GM23248 (cell line): ENCODE measurements at places on chromosomes 4 and X. TPM values are rescaled to one million over a fixed set of nuclear protein-coding genes. Genes with fewer than 3 reads are reported as not detected.
A peak's percentile ranks its signal among the peaks of the same experiment; 100 is the strongest.

The ERAS gene
- not detected in 2 replicates for polyA plus RNA-seq

The ASB5 gene
- polyA plus RNA-seq, result 0.25 TPM in 1 of 2 replicates, not detected in the other

The GC gene
- not detected in 2 replicates for polyA plus RNA-seq

The TMPRSS11E gene
- not detected in 2 replicates for polyA plus RNA-seq

The TBC1D19 gene
- polyA plus RNA-seq, result 18.1 TPM in 2 replicates

The DCLK2 gene
- polyA plus RNA-seq, result 0.74 and 1.3 TPM in 2 replicates

The PDLIM3 gene
- 0.51 and 0.69 TPM in 2 replicates for polyA plus RNA-seq

DNA sequence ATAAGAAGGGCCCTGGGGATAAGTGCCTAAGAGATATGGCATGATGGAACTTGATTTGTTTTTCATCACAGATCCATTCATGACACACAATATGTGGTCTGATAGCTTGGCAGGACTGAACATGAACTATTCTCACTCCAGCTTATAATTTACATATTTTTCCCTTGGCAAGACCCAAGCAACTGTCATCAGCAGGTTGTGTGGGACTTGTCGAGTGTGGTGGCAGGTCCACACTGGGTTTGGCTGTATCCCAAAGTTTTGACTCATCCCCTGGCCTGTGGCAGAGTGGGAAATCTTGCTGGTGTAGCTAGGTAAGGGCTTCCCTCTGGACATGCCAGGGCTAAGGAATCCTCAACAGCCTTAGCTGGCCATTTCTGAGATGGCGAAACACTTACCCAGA is 81.0 kb upstream of the STIM2 start:
- H3K27me3 ChIP-seq, result no peaks in the 10 kb centered on the region
- H3K4me3 ChIP-seq, result no peak overlapping the region
- H3K4me1 ChIP-seq, result peaks cover 21% of the 10 kb centered on the region; the same call in 1 of the 2 replicates
- DNase-seq, result peak; percentile 49

- no peaks in the 10 kb centered on the region for H3K4me1 ChIP-seq
- no peaks in the 10 kb centered on the region for H3K27me3 ChIP-seq
- DNase-seq, result no peak
- no peak overlapping the region for H3K27ac ChIP-seq
Measured at GRCh38 chr4:22465349-22465748, 50.5 kb downstream of the ADGRA3 start.

- no peak for DNase-seq
- H3K27me3 ChIP-seq, result no peaks in the 10 kb centered on the region
- no peaks in the 10 kb centered on the region for H3K36me3 ChIP-seq
- no peak overlapping the region for H3K27ac ChIP-seq
- H3K4me3 ChIP-seq, result no peak overlapping the region
Measured at GRCh38 chrX:109274806-109275205, 207.1 kb downstream of the GUCY2F start.

DNA sequence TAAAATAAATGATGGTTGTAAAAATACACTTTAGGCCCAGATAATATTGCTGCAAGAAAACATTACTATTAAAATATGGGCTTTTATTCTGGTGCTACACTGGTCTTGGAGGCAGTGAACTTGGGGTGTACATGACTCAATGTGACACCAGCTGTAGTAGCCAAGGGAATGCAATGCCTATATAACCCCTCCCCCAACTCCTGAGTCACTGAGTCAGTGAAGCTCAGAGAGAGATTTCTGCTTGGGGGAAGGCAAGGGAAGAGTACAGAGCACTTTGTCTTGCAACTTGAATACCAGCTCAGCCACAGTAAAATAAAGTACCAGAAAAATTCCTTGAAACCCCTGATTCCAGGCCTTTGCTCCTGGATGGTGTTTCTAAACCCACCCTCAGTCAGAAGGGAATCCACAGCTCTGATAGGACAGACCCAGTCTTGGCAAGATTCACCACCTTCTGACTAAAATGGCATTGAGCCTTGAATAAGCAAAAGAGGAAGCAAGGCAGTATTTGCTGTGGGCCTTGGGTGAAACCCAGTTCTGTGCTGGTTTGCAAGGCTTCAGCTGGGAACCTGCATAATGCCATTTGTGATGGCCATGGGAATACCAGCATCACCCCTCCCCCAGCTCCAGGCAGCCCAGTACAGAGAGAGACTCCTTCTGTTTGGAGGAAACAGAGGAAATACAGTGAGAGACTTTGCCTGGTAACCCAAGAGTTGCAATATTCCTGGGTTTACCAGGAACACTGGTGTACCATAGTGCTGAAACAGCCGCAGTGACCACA is 209.9 kb downstream of the IQCM start:
- no peaks in the 10 kb centered on the region for H3K27me3 ChIP-seq
- DNase-seq, result peak; percentile 65
- peaks cover 4% of the 10 kb centered on the region; the same call in 1 of the 2 replicates for H3K4me1 ChIP-seq
- no peak overlapping the region for H3K4me3 ChIP-seq
- H3K27ac ChIP-seq, result no peak overlapping the region
- no peaks in the 10 kb centered on the region for H3K36me3 ChIP-seq

DNA sequence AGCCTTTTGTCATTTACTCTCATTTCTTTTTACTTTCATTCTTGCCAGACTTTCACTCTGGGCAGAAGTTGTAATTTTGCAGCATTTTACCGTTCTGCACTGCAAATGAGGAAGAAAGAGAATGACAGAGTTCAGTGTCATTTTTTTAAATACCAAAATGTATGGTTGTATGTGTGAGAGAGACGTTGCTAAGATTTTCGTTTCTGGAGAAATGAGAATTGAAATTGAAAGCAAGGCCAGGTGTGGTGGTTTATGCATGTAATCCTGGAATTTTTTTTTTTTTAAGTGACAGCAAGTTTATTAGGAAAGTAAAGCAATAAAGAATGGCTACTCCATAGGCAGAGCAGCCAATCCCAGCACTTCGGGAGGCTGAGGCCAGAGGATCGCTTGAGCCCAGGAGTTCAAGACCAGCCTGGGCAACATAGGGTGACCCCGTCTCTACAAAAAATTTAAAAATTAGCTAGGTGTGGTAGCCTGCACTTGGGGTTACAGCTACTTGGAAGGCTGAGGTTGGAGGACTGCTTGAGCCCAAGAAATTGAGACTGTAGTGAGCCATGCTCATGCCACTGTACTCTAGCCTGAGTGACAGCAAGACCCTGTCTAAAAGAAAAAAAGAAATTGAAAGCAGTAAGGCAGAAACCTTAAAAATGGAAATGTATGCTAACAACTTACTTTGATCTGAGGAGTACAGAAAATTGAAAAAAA is 12.9 kb downstream of the DCK start:
- no peak overlapping the region for H3K27ac ChIP-seq
- DNase-seq, result no peak
- H3K4me1 ChIP-seq, result peaks cover 21% of the 10 kb centered on the region
- no peaks in the 10 kb centered on the region for H3K36me3 ChIP-seq
- no peak overlapping the region for H3K4me3 ChIP-seq

DNA sequence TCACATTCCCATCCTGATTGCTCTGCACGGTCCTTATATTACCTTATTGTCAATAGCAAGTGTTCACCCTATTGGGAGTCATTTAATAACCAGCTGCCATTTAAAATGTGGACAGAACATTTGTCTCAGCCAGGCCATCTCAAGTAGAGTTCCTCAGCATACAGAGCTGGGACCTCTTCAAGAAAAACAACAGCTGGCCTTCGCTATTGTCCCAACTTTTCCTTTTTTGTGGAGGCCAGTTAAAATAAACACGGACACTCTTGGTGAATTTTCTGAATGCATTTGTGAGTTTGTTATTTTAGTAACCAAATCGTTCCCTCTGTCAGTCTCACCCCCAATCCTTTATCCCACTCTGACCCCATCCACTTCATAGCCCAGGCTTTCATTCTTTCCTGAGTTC is 395.3 kb upstream of the PITX2 start:
- no peak overlapping the region for H3K27ac ChIP-seq
- DNase-seq, result no peak
- no peaks in the 10 kb centered on the region for H3K36me3 ChIP-seq
- H3K4me3 ChIP-seq, result no peak overlapping the region
- no peaks in the 10 kb centered on the region for H3K4me1 ChIP-seq
- no peaks in the 10 kb centered on the region for H3K27me3 ChIP-seq

GRCh38 chrX:109384699-109385098 is 97.2 kb downstream of the GUCY2F start:
- no peaks in the 10 kb centered on the region for H3K4me1 ChIP-seq
- peak; percentile 49 for DNase-seq
- H3K27me3 ChIP-seq, result no peaks in the 10 kb centered on the region
- no peaks in the 10 kb centered on the region for H3K36me3 ChIP-seq
- H3K4me3 ChIP-seq, result no peak overlapping the region

DNA sequence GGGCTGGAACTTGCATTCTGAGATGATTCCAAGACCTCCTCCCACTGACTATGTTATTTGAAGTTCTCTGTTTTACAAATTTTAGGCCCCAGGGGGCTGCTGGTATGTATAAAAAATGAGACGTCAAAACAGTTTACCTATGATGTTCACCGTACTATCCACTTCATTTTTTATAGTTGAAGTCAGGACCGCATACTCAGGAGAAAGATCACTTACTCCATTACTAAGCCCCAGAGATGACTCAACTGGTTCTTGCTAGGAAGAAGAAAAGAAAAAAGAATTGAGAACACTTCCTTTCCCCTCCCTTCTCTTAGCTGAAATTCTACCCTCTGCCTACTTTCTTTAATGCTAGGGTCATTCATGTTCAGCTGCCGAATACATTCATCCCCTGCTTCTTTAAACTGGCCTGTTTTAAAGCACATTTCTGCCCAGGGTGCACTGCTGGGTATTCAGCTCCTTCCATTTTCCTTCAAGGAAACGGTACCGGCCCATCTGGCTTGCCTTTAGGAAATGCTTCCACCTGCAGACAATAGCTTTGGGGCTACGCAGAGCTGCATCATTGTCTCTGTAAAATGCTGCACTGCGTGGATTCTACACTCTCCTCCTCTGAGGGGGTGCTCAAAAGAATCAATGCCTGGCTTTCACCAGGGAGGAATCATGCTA is 66.2 kb downstream of the IRF2 start:
- H3K4me3 ChIP-seq, result no peak overlapping the region
- DNase-seq, result peak; percentile 85
- no peaks in the 10 kb centered on the region for H3K27me3 ChIP-seq
- H3K36me3 ChIP-seq, result peaks cover 22% of the 10 kb centered on the region
- peaks cover 10% of the 10 kb centered on the region for H3K4me1 ChIP-seq

DNA sequence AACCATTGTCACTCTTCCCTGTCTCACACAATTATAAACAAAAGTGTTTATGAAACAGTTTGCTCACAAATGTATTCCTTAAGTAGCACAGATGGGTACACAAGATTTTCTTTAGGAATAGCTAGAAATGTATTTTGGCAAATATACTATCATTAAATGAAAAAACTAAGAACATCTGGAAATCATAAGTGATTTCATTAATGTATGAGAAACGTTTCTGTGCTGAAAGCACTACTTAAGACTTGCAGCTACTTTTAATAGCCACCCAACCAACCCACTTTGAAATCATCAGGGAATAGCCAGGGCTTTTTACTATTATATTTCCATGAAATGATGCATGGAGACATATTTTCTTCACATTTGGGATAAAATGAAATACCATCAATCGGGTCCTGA is 62.3 kb upstream of the NAP1L5 start:
- H3K36me3 ChIP-seq, result no peaks in the 10 kb centered on the region
- H3K4me1 ChIP-seq, result peaks cover 15% of the 10 kb centered on the region
- no peak overlapping the region for H3K27ac ChIP-seq
- DNase-seq, result no peak
- H3K4me3 ChIP-seq, result no peak overlapping the region
- no peaks in the 10 kb centered on the region for H3K27me3 ChIP-seq

DNA sequence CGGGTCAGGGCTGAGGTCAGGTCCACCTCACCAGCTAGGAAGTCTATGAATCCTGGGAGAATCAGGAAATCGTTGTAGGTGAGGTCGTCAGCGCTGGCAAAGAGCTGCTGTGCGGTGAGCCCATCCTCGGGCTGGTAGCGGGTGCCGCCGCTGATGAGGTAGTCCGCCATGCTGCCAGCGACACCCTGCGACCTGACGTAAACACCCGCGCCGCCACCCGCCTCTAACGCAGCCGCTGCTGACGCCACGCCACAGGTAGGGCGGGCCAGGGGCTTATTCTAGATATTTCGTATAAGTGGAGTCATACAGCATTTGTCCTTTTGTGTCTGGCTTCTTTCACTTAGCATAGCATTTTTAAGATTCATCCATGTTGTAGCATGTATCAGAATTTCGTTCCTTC is 220.2 kb upstream of the ATP6AP2 start:
- H3K27me3 ChIP-seq, result no peaks in the 10 kb centered on the region
- no peak overlapping the region for H3K27ac ChIP-seq
- no peak overlapping the region for H3K4me3 ChIP-seq
- no peak for DNase-seq
- H3K4me1 ChIP-seq, result no peaks in the 10 kb centered on the region

- no peak for DNase-seq
- no peak overlapping the region for H3K4me3 ChIP-seq
- no peak overlapping the region for H3K27ac ChIP-seq
- H3K4me1 ChIP-seq, result no peaks in the 10 kb centered on the region
Measured at GRCh38 chrX:12223650-12224049, 85.4 kb downstream of the FRMPD4 start.

DNA sequence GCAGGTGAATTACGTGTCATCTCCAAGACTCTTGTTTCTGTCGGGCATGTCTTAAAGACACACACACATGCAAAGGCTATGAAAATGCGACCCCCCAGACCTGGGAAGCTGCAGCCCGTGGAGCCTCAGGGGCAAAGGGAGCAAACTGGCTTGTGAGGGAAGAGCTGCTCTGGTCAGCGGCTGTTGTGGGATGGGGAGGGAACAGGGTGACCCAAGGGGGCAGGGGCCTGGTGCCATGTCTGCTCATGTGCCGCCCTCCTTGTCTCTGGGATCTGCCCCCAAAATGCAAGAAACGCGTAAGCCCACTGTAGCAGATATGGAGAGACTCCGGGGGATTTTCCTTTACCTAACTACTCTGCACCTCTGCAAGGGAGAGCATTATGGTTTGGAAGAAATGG is 92.4 kb downstream of the PHKA2 start:
- DNase-seq, result no peak
- no peak overlapping the region for H3K27ac ChIP-seq
- no peaks in the 10 kb centered on the region for H3K27me3 ChIP-seq
- no peaks in the 10 kb centered on the region for H3K36me3 ChIP-seq
- no peaks in the 10 kb centered on the region for H3K4me1 ChIP-seq

DNA sequence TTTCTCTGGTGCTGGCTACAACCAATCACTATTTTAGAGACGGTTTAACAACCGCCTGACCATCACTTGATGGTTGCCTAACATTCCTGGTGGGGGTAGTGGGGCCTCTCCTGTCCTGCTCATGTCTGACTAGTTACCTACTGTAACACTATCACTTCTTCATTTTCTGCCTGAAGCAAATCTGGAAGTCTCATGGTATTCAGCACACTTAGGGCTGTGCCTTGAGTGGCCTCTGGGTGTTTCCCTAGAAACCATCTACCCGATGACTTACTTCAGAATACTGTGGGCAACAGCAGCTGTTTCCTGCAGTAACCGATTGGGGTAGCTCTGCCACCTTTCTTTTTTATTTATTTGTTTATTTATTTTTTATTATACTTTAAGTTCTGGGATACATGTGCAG is 880.1 kb upstream of the INTU start:
- H3K27me3 ChIP-seq, result no peaks in the 10 kb centered on the region
- H3K27ac ChIP-seq, result no peak overlapping the region
- DNase-seq, result no peak
- H3K4me3 ChIP-seq, result no peak overlapping the region

DNA sequence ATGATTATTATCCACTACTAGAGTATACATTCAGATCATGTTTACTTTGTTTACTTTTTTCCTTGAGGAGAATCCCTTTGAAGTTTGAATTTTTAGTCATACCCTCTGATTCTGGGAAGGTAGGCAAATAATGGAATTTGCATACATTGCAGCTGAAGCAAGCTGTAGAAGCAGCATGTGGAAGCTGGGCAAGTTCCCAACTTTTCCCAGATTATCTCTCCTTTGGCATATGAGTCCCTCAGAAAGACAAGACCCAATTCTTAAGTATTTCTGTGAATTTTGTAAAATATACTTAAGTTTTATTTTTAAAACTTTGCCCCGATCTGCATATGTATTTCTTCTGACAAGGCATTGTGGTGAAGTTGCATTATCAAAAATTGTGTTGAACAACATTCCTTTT is 94.9 kb downstream of the CNKSR2 start:
- DNase-seq, result no peak
- H3K4me1 ChIP-seq, result no peaks in the 10 kb centered on the region
- no peaks in the 10 kb centered on the region for H3K27me3 ChIP-seq
- H3K4me3 ChIP-seq, result no peak overlapping the region
